Mesothelial cell of epicardium (in vitro differentiated cells): ENCODE measurements at places on chromosomes 6 and 20.

DNA sequence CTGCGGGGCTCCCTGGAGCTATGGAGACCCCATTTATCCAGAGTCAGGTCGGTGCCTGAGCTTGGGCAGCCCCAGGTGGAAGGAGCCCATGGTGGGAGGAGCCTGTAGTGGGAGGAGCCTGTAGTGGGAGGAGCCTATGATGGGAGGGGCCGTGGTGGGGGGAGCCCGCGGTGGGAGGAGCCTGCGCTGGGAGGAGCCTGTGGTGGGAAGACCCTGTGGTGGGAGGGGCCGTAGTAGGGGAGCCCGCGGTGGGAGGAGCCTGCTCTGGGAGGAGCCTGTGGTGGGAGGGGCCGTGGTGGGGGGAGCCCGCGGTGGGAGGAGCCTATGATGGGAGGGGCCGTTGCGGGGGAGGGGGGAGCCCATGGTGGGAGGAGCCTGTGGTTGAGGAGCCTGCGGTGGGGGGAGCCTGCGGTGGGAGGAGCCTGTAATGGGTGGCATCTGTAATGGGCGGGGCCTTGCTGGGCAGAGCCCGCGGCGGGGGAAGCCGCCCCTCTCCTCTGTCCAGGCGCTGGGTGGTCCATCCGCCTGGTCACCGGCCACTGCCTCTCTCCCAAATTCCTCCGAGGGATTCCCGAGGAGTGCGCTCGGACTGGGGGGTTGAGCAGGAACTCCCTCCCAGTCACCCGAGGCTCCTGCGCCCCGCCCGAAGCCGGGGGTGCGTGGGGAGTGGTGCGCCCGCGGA is 567 bp upstream of the FNDC11 start:
- DNase-seq: peak; percentile 85

GRCh38 chr20:63377256-63377941 is 16.2 kb upstream of the CHRNA4 start:
- no peak for DNase-seq

- DNase-seq: no peak
Observed at GRCh38 chr6:60671369-60671768, 1614.7 kb downstream of the KHDRBS2 start.

GRCh38 chr6:35086282-35086632 is 54.9 kb downstream of the TCP11 start:
- DNase-seq: no peak

DNA sequence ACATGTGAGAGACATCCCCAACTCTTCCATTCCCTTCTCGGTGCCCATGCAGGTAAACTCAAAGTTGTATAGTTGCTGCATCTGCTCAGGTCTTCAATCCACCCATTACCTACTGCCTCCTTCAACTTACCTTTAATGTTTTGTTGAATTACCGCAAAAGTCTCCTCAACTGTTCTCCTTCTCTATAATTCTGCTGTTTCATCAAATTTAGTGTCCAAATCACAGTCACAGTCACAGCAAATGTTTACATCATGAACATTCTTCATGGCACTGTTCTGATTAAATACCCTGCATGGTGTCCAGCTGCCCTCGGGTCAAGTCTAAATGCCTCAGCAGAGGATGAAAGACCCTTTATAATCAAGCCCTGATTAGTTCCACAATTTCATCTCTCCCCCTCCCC is 130.1 kb downstream of the IPCEF1 start:
- no peak for DNase-seq

DNA sequence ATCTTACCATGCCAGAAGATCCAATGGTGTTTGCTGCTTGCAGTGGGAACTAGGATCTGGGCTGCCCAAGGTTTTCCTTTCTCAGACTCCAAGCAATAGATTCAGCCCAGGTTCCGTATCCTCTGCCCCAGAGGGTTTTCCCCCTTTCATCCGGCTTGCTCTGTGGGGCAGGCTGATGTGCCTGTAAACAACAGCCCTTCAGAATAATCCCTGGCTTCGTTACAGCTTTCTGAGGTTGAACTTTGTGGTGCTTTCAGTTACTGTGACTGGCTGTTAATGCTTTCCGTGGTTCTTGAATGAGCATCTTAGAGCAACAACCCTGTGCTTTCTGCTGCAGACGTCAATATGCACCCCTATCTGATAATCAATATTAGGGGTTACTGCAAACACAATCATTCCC is 400.4 kb downstream of the BTBD3 start:
- no peak for DNase-seq

DNA sequence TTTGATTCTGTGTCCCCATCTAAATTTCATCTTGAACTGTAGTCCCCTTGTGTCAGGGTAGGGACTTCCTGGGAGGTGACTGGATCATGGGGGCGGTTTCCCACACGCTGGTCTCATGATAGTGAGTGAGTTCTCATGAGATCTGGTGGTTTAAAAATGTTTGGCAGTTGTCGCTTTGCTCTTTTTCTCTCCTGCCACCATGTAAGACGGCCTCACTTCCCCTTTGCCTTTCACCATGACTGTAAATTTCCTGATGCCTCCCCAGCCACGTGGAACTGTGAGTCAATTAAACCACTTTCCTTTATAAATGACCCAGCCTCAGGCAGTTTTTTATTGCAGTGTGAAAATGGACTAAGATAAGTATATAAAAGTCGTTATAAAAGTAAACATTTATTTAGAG is 80.5 kb upstream of the SGK1 start:
- no peak for DNase-seq

- peak; percentile 69 for DNase-seq
Observed at GRCh38 chr20:62409931-62410745, 3.1 kb upstream of the CABLES2 start.

DNA sequence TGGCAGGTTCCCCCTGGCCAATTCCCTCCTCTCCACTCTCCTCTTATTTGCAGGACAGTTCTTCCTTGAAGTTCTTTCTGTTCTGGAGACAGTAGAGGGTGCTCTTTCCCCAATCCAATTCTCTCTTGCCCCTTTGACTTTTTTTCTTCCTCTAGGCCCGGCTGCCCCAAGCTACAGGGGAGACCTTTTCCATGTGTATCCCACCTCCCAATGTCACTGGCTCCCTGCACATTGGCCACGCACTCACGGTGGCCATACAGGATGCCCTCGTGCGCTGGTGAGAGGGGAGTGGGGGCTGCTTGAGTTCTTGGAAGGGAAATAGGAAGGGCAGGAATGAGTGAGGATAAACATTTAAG is 1.5 kb downstream of the VARS2 start:
- no peak for DNase-seq

DNA sequence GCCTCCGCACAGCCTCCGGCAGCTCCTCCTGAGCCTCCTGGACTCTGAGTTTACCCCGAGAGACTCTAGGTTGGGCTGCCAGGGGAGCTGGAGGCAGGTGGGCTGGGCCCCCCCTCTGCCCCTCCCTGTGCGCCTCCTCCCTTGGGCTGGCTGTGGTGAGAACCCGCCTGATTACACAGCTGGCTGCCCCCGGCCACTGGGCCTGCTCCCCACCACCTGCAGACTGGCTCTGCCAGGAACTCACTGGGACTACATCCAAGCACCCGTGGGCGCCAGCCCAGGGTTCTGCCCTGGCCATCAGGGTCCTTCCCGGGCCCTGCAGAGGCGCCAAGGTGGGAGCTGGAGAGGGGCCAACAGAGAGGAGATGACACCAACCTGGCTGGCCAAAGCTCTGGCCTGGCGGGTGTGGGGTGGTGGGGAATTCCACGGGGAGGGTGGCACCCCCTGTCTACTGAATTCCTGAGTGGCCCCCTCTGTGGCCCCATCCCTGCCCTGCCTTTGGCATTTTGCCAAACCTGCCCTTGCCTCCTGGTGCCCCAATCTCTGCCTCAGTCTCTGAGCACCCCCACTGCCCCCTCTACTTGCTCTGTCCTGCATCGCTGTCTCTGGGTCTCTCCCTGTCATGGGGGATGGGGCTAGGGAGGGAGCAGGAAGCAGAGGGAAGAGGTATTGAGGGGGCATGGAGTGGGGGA is 21.9 kb upstream of the CDH22 start:
- no peak for DNase-seq

- DNase-seq: no peak
Observed at GRCh38 chr6:56091159-56091869, 156.1 kb downstream of the COL21A1 start.

DNA sequence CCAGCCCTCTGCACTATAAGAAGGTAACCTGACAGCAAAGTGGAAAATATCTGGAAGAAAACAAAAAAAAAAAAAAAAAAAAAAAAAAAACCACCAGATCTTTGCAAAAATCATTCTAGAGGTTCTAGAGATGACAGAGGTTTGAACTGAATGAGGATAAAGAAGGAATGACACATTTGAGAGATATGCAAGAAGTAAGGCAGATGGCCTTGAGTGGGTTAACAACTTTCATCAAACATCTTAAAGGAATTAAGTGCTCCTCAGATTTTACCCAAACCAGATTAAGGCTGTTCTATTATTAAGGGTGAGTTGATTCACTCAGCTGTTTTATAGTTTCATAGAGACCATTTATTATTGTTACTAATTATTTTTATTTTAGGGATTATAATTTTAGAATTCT is 62.0 kb downstream of the RSPO3 start:
- DNase-seq: no peak

DNA sequence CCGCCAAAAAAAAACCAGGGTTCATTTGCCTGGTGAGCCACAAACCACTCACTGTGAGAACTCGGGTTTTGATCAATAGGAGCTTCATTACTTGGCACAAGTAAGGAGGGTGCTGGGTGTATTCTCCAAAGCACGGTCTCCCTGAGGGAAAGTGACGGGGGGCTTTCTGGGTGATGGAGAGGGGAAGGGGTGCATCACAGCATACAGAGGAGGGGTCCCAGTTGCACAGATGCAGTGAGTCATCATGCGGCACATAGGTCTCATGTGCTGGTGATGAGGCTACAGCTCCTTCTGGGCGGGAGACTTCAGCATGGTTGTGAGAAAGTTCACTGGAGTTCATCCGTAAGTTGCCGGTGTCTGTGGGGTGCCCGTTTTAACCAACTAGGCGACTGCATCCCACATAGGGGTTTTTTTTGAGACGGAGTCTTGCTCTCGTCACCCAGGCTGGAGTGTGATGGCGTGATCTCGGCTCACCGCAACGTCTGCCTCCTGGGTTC is 36.2 kb downstream of the SUN5 start:
- peak; percentile 13 for DNase-seq

GRCh38 chr6:10460096-10460495 is 45.2 kb upstream of the TFAP2A start:
- no peak for DNase-seq

DNA sequence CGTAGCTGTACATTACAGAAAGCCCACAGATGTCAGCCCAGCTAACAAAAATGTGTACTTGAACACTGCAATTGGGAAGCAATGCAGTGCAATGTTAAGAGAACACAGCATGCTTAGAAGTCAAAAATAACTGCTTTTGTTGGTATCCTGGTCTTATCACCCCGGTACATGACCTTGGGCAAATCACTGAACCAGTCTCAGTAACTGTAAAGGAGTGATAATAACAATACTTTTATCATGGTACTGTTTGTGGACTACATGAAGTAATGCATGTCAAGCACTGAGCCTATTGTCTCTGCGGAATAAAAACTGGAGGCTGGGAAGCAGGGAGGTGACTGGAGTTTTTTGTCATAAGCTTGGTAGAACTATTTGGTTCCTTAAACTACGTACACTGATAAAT is 44.7 kb upstream of the SPDEF start:
- DNase-seq: no peak

- no peak for DNase-seq
Observed at GRCh38 chr20:39553120-39553519, 591.0 kb downstream of the DHX35 start.

DNA sequence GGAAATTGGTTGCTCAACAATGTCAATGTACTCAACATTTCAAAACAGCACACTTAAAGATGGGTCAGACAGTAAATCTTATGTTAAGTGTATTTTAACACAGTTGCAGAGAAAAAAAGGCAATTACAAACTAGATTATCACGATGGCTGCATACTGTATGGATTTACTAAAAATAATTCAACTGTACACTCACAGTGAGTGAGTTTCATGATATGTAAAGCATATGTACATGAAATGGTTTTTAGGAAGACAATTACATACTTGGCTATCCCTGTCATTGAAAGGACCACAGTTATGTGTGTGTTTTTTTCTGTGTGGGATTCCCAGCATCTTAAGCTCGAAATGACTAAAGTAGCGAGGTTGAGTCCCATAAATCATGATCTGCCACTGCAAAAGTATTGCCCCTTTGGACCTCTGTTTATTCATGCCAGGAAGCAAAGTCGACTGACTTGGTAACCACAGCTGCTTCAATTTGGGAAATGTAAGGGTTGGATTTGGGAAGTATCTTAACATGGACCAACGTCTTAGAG is 5.5 kb upstream of the SALL4 start:
- DNase-seq: no peak

DNA sequence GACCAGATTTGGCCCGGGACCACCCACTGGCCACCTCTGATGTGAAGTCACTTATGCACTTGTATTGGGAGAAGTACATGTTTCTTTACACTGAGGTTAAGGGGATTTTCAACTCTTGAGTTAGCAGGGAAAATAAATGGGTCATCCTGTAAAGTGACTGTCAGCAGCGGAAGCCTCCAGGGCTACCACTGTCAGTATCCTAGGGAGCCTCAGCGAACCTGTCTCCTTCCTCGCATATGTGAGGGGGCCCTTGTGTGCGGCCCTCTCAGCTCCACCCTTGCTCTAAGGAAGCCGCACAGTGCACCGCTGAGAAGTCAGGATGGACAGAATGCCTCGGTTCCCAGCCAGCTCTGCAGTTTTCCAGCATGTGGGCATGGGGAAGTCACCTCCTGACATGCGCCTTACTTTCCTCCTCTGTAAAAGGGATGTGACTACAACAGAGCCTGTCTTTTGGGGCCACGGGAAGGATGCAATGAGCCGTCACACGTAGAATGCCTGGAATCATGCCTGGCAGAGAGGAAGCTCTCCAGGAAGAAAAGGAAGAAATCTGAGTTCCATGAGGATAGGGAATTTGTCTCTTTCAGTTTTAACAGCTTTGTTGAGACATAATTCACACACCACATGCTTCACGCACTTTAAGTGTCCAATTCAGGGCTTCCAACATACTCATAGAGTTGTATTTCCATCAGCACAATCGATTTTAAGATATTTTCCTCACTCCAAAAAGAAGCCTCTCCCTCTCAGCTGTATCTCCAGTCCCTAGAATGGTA is 115.4 kb downstream of the SYCP2 start:
- DNase-seq: no peak

DNA sequence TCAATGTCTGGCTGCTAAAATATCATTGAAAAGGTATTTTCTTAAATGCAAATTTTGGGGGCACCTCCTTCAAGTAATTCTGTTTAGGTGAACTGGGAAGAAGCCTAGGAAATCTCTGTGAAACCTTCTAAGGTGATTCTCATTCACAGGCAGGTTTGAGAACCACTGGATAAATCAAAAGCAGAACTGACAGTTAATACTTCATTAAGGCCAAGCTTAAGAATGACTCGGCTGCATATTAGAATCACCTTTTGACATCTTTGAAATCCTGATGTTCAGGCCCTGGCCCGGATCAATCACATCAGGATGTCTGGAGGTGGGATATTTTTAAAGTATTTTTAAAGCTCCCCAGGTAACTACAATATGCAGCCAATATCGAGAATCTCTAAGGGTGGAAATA is 50.6 kb downstream of the FKBP1C start:
- no peak for DNase-seq
